ENCODE measurements at places on chromosomes 7 and 10. TPM values are rescaled to one million over a fixed set of nuclear protein-coding genes. Genes with fewer than 3 reads are reported as not detected.

OR2A14 gene
- not detected for polyA plus RNA-seq

LLCFC1 gene
- polyA plus RNA-seq: 0.35 TPM

SFTPA1 gene
- polyA plus RNA-seq: not detected

TCAF2 gene
- 2.8 TPM for polyA plus RNA-seq

CYP3A5 gene
- polyA plus RNA-seq: 1.00 TPM

AMZ1 gene
- polyA plus RNA-seq: 0.29 TPM

TAS2R5 gene
- polyA plus RNA-seq: 2.2 TPM

NUTM2A gene
- polyA plus RNA-seq: 3.7 TPM

PRSS37 gene
- polyA plus RNA-seq: not detected

Data from right renal cortex interstitium (tissue), 3 donors.